HAP-1 (cell line): ENCODE measurements at places on chromosomes 1 and 21.

DNA sequence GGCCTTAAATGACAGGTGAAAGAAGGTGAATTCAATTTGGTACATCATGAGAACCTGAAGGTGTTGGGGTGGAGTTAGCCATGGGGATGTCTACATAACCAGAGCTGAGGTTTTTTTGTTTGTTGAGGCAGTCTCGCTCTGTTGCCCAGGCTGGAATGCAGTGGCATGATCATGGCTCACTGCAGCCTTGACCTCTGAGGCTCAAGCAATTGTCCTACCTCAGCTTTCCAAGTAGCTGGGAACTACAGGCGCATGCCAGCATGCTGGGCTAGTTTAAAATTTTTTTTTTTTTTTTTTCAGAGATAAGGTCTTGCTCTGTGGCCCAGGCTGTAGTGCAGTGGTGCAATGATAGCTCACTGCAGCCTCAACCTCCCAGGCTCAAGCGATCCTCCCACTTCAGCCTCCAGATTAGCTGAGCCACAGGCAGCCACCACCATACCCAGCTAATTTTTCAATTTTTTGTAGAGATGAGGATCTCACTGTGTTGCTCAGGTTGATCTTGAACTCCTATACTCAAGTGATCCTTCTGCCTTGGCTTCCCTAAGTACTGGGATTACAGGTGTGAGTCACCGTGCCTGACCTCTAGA, 1.9 kb upstream of the MPZ start:
- no peak for DNase-seq

DNA sequence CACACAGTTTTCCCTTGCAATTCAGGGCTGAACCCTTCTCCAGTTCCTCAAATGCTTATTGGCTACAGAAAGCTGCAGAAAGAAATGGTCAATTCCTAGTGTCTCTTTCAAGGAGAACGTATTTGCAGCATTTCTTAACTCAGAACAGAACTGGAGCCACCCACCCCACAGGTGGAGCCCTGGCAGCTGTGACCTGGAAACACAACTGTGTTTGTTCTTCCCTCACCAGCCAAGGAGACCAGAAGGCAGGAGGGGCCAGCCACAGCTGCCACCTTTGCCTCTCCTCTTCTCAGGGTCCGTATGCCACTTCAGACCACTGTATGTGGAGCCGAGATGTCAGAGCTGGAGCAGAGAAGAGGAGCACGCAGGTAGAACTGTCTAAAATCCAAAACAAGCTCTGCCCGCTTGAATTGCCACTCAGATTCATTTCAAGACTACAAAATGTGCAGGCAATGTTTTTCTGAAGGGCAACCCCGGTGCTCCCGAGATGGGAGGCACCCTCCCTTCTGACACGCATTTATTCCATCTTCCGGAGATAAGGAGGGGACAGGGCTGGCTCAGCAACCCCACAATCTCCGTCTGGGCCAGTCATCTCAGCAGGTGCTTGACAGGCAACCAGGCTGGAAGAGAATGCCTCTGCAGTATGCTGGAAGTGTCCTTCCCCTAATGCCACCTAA, 16.7 kb downstream of the CD247 start:
- DNase-seq = no peak

DNA sequence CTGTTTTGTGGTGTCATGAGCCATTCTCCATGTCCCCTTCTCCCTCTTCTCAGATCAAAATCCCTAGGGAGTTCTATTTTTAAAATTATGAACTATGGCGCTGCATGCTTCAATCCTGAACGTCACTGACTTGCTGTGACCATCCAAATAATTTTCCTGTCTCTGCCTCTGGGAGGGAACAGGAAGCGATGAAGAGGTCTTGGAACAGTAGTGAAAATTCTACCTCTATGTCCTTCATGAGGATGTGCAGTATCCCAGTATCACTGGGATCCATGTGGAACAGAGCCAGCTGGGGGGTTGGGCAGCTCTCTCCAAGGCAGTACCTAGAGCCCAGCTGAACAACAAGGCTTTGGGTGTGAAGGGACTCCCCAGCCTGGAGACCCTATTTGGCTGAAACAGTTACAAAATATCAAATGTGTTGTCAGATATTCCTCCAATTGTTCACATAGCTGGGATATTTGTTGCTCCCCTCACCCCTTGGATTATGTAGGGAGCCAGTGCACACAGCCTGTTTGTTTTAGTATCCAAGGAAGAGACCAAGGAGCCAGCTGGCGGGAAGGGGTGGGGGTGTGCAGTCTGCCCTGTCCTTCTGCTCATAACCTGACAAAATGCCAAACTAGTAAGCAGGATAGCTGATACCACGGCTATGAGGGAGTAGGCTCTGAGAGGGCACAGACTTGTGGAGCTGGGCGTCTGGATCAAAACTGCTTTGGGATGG, 7.6 kb downstream of the DCLRE1B start:
- no peak for DNase-seq

GRCh38 chr21:33257094-33257803, 8.9 kb upstream of the IL10RB start:
- DNase-seq = no peak

DNA sequence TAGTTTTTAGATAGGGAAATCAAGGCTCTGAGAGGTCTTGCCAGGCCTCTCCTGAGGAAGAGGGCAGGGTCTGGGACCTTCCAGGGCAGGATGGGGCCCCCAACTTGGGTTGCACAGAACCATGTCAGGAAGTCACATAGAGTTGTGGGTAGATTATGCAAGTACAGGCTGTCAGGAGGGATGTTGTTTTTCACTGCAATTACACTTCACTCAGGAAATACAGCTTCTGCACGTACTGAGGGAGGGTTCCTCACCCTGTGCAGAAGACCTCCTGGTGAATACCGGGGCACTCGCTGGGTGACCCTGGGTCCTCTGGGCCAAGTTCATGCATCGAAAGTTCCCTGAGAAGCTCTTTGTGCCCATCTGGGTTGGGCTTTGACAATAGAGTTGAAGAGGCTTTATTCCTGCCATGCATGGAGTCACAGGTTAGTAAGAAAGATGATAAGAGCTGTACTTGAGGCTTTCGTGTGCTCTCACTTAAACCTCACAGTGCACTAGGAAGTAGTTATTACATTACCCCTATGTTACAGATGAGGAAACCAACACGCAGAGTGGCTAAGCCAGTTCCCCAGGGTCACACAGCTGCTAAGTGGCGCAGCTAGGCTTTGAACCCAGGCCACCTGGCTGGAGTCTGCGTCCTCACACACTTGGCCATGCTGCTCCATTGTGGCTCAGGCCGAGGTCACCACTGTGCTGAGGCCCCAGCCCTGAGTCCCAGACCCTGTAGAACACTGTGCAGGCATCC, 16.2 kb upstream of the TNFRSF1B start:
- DNase-seq = no peak

DNA sequence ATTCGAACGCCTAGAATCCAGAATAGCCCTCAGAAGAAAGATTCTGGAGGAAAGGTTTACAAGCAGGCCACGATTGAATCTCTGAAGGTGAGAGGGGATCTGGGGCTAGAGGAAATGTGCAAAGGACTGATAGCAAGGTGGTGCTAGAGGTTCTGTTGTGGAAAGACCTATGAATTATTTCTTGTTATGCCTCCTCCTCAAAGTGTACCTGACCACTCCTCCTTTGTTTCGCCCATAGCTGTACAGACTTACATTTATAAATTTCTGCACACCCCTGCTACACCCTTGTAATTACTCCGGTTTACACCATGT, 986 bp downstream of the TCEANC2 start:
- DNase-seq = no peak

DNA sequence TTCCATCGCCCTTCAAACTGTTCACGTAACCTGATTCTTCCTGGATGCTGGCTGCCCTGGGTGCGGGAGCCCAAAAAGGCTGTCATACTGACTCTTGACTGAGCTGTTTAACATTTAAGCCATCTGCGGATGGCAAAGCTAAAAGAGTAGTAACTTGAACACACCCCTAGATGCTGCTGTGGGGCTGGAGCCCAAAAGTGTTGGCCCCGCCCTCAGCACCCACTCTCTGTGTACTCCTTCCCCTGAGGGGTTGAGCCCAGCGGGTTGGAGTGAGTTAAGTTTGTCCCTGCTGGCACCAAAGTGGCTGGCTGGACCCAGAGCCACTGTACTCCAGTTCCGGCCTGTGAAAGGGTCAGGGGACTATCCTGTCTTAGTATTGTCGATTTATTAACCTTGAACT, 640.6 kb downstream of the PTPRU start:
- no peak for DNase-seq

DNA sequence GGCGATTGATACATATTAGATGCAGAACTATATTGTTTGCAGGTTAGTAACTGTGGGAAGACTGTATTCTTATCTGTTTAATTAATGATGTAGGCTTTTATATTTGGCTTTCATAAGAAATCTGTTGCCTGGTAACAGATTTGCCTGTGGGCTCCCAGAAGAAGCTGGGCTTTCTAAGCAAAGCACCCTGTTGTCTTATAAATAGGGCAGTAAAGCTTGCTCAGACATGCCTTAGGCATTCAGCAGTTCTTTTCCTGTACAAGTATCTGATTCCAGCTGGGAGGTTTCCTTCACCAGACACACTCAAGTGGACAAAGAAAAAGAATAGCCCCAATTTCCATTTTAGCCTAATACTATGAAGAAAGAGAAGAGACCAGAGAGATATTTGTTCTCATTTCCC, 524.0 kb downstream of the LRRIQ3 start:
- DNase-seq = peak; percentile 31

DNA sequence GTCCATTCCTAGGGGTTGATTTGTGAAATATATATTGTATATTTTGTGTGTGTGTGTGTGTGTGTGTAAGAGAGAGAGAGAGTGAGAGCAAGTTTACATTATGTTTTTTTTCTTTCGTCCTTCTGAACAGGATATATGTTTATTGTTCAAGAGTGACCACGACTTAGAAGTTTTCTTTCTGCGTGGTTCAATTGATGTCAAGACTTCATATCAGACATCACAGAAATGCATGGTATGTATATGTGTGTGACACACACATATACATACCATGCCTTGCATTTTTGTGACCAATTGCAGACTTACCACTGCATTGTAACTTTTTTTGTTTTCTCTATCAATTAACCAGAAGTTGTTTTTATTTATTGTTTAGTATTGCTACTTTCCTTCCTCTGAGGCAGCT, 2.5 kb downstream of the RASAL2 start:
- DNase-seq = no peak

DNA sequence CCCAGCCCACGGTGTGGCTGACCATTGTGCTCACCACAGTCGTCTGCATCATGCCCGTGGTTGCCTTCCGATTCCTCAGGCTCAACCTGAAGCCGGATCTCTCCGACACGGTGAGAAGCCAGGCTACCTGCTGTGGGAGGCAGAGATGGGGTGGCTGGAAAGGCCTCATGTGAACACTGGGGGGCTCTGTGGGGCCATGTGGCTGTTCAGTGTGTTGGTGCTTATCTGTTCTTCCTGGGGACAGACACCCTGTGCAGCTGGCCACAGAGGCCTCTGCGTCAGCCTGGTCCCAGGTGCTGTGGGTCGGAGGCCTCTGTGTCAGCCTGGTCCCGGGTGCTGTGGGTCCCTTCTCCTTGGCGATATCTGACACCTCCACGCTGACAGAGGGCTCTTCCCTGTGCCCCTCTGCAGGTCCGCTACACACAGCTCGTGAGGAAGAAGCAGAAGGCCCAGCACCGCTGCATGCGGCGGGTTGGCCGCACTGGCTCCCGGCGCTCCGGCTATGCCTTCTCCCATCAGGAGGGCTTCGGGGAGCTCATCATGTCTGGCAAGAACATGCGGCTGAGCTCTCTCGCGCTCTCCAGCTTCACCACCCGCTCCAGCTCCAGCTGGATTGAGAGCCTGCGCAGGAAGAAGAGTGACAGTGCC, 23.2 kb downstream of the ATP8B2 start:
- DNase-seq = no peak

- no peak for DNase-seq
Measured at GRCh38 chr1:180402551-180402950, 99.8 kb downstream of the ACBD6 start.

- no peak for DNase-seq
Measured at GRCh38 chr1:28801461-28801860, 10.5 kb upstream of the OPRD1 start.

GRCh38 chr1:224252479-224252878, 69.4 kb downstream of the DEGS1 start:
- no peak for DNase-seq

DNA sequence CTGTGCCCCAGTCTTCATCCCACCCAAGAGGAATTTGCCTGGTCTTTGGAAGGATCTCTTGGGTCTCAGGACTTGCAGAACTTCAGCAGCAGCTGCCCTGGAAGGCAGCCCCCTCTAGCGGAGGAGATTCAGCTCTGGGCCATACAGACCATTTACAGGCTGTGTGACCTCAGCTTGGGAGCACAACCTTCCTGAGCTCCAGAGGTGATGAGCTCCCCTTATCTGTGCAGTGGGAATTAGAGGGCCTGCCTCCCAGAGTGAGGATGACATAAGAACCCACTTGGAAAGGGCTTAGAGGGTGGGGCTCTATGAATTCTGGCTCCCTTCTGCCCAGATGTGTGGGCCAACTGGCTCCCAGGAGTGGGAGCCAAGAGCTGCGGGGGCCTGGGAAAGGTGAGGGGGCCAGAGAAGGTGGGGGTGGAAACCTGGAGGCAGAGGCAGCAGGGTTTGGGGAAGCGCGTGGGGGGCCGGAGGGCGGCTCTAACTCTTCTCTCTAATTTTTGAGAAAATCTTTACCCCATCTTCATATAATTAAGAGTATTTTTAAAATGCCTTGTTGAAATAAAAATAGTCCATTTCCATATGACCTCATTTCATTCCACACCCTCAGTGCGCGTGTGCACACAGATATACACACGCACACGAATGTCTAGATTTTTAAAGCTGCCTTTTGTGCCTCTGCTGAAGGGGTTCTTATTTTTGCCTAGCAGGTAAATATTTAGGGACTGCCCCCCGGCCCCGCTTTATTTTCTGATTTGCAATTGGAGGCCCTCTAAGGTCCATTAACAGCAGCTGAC, 21.5 kb downstream of the EPHB2 start:
- no peak for DNase-seq

DNA sequence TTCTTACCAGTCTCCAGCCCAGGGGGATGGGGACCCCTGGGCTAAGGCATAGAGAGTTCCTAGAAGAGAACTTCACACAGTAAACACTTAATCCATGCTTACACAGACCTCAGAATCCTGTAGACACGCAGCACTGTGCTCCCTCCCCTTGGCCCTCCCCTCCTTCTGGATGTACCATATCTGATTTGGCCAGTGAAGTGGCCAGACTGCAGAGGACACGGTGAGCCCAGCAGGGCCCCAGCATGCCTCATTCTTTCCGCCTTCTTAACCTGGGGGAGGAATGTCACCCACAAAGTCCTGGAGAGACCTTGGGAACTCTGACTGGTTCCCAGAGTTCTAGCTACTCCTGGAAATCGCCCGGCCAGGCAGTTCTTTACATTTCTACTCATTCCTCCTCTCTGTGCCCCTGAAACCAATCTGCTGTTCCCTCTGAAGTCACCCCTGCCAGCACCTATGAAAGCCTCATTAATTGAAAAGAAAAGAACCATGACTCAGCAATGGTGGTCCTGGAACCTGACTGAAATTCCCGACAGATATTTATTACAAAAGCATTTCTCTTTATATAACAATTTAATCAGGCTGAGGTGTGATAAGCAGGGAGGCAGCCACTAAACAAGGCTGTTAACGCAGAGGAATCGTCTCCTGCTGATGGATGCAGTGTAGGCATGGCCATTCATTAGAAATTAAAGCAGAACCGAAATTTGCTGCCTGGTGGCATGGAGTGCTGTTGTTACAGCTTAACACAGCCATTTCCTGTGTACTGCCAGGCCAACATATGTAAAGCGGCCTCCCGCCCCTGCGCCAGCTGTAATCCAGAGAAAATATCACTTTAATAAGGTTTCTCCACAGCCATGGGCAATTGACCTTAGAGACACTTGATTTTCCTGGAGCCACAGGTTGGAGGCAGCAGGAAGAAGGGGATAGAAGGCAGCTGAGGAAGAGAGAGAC, 74.6 kb upstream of the KCND3 start:
- DNase-seq = no peak
